ENCODE measurements at places on chromosomes 4 and X. TPM values are rescaled to one million over a fixed set of nuclear protein-coding genes. Genes with fewer than 3 reads are reported as not detected.

The MND1 gene
- not detected for total RNA-seq

The DCAF12L1 gene
- not detected for total RNA-seq

The UNC5C gene
- total RNA-seq: 0.86 TPM

The PRDM8 gene
- 0.28 TPM for total RNA-seq

The PPBP gene
- total RNA-seq: 1.4 TPM

The RP2 gene
- 4.1 TPM for total RNA-seq

The MGARP gene
- total RNA-seq: 0.13 TPM

The NR3C2 gene
- 12.0 TPM for total RNA-seq

The TLR10 gene
- total RNA-seq: 0.08 TPM

The CLDN24 gene
- total RNA-seq: not detected

The ENPEP gene
- 18.9 TPM for total RNA-seq

The RBM3 gene
- total RNA-seq: 20.6 TPM

The WDR44 gene
- total RNA-seq: 5.6 TPM

The CPZ gene
- 0.45 TPM for total RNA-seq

The H2BW2 gene
- total RNA-seq: not detected

The PLP1 gene
- 0.81 TPM for total RNA-seq

The GASK1B gene
- 3.2 TPM for total RNA-seq

The NUP62CL gene
- total RNA-seq: 0.53 TPM

The HSFX1 gene
- 0.78 TPM for total RNA-seq

The UGT2B10 gene
- total RNA-seq: 290 TPM

The TMSB15C gene
- total RNA-seq: 0.18 TPM

The SLC34A2 gene
- total RNA-seq: 2.6 TPM

The PLK4 gene
- total RNA-seq: 0.30 TPM

The LRRC66 gene
- 0.18 TPM for total RNA-seq

The RHOXF1 gene
- total RNA-seq: not detected

The CT45A3 gene
- not detected for total RNA-seq

The BMX gene
- 0.78 TPM for total RNA-seq

The TMEM184C gene
- 22.0 TPM for total RNA-seq

The PTCHD1 gene
- 0.03 TPM for total RNA-seq

The DCAF4L1 gene
- total RNA-seq: 0.13 TPM

The ERCC6L gene
- 0.08 TPM for total RNA-seq

The CNGA1 gene
- 13.7 TPM for total RNA-seq

The PSMD10 gene
- total RNA-seq: 12.2 TPM

The MAGEA12 gene
- total RNA-seq: not detected

The HAUS3 gene
- 5.0 TPM for total RNA-seq

The DGKK gene
- total RNA-seq: not detected

The USP17L15 gene
- total RNA-seq: not detected

Measured in left lobe of liver (tissue), 2 donors.